ENCODE measurements at places on chromosomes 6 and 20.

- DNase-seq, result no peak
Observed at GRCh38 chr20:33308668-33309067, 25.7 kb downstream of the BPIFB1 start.

DNA sequence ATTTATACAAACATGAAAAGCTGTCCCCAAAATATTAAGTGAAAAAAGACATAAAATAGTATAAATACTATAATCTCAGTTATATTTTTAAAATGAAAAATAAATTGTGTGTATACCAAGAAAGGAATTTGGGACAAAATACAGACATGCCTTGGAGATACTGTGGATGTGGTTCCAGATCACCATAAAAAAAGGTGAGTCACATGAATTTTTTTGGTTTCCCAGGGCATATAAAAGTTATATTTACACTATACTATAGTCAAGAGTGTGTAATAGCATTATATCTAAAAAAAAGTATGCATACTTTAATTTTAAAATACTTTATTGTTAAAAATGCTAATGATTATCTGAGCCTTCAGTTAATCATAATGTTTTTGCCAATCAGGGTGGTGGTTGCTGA is 17.4 kb upstream of the SDHAF4 start:
- DNase-seq, result no peak

GRCh38 chr6:113820761-113821160 is 36.4 kb upstream of the MARCKS start:
- DNase-seq, result no peak

- no peak for DNase-seq
Observed at GRCh38 chr6:122712448-122713137, 66.9 kb upstream of the FABP7 start.

DNA sequence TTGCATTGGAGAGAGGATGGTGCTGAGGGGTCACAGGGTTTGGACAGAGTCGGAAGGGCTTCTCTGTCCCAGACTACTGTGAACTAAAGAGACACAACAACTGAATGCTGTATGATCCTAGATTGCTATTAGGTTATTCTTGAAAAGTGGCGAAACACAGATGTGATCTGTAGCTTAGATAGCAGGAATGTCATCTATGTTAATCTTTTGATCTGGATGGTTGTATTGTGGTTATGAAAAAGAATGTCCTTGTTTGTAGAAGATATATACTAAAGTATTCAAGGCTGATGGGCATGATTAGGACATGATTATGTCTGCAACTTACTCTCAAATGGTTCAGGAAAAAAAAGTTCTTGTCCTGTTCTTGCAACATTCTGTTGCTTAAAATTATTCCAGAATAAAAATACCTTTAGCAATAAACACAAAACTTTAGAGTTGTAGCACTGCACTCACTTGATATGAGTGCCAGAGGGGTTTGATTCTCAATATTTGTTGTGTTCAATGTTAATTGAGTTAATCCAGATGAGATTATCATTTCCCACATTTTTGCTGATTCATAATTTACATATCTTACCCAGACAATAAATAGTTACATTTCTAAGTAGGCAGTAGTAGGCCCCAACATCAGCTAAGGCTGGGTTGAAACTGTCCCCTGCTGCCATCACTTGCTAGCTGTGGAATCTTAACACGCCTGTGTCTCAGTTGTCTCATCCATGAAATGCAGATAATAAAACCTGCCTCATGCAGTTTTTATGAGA is 645.2 kb downstream of the KIF16B start:
- no peak for DNase-seq

- DNase-seq, result no peak
Observed at GRCh38 chr20:60036746-60037499, 78.7 kb downstream of the CDH26 start.

DNA sequence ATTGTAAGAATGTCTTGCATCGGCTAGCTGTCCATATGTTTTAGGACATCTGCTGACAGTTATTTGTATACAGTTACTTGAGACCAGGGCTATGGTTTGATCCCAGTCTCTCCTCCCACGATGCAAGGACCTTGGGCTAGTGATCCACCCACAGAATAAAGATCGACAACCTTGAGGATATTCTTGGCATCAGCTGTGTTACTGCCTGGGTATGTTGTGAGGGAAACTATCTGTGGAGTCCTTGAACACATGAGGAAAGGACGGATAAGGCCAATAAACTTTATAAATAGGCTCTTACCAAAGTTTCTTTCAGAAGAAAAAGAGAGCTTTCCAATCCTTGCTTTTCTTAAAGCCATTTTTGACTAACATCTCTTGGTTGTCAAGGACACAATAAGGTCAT is 70.8 kb upstream of the HEY2 start:
- DNase-seq, result no peak
